ENCODE measurements at places on chromosomes 7 and 10. TPM values are rescaled to one million over a fixed set of nuclear protein-coding genes. Genes with fewer than 3 reads are reported as not detected.

Gene FAM25A
- total RNA-seq = 2.7 TPM

GRCh38 chr10:30420266-30420665 is 13.7 kb upstream of the MAP3K8 start:
- H3K4me3 ChIP-seq = no peak overlapping the region
- H3K4me1 ChIP-seq = peaks cover 16% of the 10 kb centered on the region
- no peak overlapping the region for H3K27ac ChIP-seq
- H3K36me3 ChIP-seq = no peaks in the 10 kb centered on the region
- no peak for DNase-seq

- H3K4me3 ChIP-seq = no peak overlapping the region
- no peak overlapping the region for H3K27ac ChIP-seq
- DNase-seq = no peak
Observed at GRCh38 chr7:25527665-25528170, 299.4 kb upstream of the NPVF start.

Gene MYOF
- total RNA-seq = 250 TPM

GRCh38 chr10:1048349-1048731 is 579 bp downstream of the IDI1 start:
- H3K4me1 ChIP-seq = peaks cover 16% of the 10 kb centered on the region
- H3K27ac ChIP-seq = peak overlapping the region; percentile 78
- no peak for DNase-seq
- peaks cover 2% of the 10 kb centered on the region for H3K36me3 ChIP-seq

Gene PDCD4
- 63.0 TPM for total RNA-seq

DNA sequence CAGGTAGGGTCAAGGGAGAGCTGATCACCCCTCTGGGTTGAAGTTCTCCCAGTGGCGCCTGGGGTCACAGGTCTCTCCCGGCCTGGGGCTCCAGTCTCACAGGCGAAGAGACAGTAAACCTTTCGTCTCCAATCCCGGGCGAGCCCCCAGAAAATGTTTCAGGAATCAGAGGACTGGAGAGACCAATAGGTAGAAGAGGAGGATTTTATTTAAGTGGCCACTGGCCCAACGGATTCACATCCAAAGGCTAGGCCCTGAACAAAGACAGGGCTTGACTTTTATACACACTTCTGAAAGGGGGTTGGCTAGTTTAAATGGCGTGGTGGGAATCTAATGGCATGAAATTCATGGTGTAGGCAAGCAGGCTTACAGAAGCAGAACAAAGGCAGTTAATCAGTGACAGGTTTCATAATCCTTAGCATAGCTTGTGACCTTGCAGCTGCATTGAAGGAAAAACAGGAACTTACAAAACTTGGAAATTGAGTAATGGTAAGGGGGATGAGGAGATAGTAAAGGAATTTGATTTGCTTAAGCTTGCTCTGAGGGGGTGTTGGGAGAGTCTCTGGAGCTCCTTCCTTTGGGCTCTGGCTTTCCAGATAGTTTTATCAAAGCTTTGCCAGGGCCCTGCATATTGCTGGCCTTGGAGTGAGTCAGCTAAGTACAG is 105.5 kb downstream of the TRIM24 start:
- peak; percentile 7 for DNase-seq
- H3K27me3 ChIP-seq = no peaks in the 10 kb centered on the region
- H3K27ac ChIP-seq = no peak overlapping the region
- no peaks in the 10 kb centered on the region for H3K4me1 ChIP-seq
- no peak overlapping the region for H3K4me3 ChIP-seq
- H3K36me3 ChIP-seq = no peaks in the 10 kb centered on the region

DNA sequence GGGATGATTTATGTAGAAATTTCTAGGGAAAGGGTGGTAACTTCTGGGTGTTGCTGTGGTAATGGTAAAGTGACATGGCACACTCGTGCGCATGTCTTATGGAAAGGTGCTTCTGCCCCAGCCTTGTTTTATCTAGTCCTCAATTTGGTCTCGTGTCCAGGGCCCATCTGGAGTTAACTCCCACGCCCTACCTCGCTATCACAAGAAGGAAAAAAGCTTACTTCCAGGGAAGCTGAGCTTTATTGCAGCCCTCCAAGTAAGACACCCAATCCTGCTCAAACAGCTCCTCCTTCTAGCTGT is 611.8 kb downstream of the TNS3 start:
- H3K4me3 ChIP-seq = no peak overlapping the region
- DNase-seq = no peak

- H3K27me3 ChIP-seq = no peaks in the 10 kb centered on the region
- DNase-seq = no peak
- H3K4me3 ChIP-seq = no peak overlapping the region
- peaks cover 9% of the 10 kb centered on the region for H3K4me1 ChIP-seq
- 0 out of 2 replicates have a peak, but pooled peaks cover 3% of the 10 kb centered on the region for H3K36me3 ChIP-seq
Observed at GRCh38 chr7:129471402-129471827, 30.9 kb upstream of the SMKR1 start.

GRCh38 chr10:9878383-9878782 is 1139.3 kb upstream of the CELF2 start:
- no peak overlapping the region for H3K4me3 ChIP-seq
- H3K27ac ChIP-seq = no peak overlapping the region
- H3K27me3 ChIP-seq = no peaks in the 10 kb centered on the region
- H3K4me1 ChIP-seq = no peaks in the 10 kb centered on the region
- no peak for DNase-seq

DNA sequence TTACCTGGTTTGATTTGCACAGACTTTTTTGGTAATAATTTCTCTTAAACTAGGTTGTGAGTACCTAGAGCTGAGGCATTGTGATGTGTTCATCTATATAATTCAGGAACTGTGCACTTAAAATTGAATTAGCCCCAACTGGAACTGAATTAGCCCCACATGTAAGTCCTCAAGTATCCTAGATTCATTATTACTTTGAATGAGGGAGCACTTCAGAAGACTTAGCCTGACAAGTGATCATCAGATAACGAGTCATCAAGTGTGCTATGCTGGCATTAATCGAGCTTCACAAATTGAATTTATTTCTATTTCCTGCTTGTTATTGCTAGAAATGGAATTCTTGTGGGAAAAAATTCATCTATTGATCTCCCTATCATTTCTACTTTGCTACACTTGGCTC is 323.4 kb upstream of the SEMA3D start:
- DNase-seq = no peak
- no peaks in the 10 kb centered on the region for H3K36me3 ChIP-seq
- H3K27me3 ChIP-seq = no peaks in the 10 kb centered on the region
- no peaks in the 10 kb centered on the region for H3K4me1 ChIP-seq
- H3K27ac ChIP-seq = no peak overlapping the region

- H3K27ac ChIP-seq = no peak overlapping the region
- no peak overlapping the region for H3K4me3 ChIP-seq
- peak; percentile 38 for DNase-seq
Observed at GRCh38 chr10:5442065-5442989, 30.0 kb downstream of the NET1 start.

DNA sequence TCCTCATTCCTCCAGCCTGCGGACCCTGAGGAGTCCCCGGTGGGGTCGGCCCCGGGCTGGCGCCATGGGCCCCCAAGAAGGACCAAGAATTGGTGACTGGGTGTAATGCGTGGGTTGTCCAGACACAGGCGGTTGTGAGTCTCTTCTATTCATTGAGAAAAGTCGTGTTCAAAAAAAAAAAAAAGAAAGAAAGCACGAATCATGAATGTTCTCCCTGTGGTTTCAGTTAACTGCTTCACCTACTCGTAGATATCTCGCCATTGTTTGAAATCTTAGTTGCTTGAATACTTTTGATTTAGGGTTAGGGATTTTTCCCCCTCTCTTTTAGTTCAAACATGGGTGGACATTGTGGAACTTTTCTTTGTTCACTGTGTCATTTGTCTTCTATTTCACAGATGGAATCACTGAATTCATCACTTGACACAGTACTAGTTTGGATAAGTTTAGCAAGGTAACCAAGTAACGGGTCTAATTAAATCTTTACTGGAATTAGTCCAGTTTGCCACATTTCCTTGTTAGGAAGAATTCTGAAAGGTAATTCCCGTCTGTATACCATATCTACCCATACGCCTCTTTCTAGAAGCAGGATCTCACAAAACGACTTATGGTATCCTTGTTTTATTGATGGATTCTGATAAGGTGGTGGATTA is 775 bp downstream of the STARD3NL start:
- peak overlapping the region; percentile 59 for H3K27ac ChIP-seq
- peak overlapping the region; percentile 74 for H3K4me3 ChIP-seq
- no peaks in the 10 kb centered on the region for H3K27me3 ChIP-seq
- no peak for DNase-seq
- H3K4me1 ChIP-seq = peaks cover 18% of the 10 kb centered on the region

DNA sequence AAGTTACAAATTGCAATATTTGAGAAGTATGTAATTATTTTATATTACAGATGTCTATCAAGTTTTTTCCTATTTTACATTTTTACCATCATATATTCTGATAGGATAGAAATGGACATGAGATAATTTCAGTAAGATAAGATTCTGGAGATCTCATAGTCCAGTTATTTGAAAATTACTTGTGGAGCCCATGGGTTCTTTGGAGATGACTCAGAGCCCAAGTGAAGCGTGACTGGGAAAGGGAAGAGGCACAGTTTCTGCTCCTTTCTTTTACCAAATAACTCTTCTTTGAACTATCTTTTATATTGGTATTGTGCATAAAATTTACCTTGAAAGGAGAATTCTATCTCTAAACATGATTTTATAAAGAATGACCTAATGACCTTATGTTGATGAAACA is 2.4 kb downstream of the CD36 start:
- DNase-seq = no peak
- H3K4me3 ChIP-seq = no peak overlapping the region
- no peak overlapping the region for H3K27ac ChIP-seq
- no peaks in the 10 kb centered on the region for H3K36me3 ChIP-seq
- no peaks in the 10 kb centered on the region for H3K4me1 ChIP-seq

Gene NANOS1
- 1.5 TPM for total RNA-seq

- H3K4me3 ChIP-seq = no peak overlapping the region
- no peak overlapping the region for H3K27ac ChIP-seq
- H3K36me3 ChIP-seq = no peaks in the 10 kb centered on the region
Observed at GRCh38 chr10:71432956-71433767, 36.4 kb downstream of the CDH23 start.

DNA sequence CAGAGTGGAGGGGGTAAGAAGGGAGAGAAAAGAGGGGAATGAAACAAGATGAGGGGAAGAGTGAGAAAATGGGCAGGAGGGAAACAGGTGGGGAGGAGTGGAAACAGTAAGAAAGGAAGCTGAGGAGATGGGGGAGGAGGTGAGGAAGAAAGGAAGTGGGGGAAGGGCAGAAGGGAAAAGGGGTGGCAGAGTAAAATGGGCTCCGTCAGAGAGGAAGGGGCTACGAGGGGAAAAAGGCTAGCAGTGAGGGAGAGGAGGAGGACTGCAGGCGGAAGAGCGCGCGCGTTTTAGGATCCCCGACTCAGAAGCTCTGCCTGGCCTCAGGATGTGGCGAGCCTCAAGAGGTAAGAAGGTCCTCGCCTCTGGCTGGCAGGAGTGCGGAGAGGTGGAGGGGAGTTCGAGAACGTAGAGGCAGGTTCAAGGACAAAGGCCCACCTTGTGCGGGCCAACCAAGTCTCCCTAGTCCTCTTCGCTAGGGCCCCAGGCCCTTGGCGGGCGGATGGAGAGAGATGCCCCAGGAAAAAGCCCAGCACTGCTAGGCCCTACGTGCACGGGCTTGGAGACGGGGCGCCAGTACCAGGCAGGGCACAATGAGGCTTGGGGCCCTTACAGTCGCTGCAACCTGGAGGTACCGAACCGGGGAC is 5.8 kb upstream of the NKX2-3 start:
- no peak overlapping the region for H3K27ac ChIP-seq
- H3K4me1 ChIP-seq = no peaks in the 10 kb centered on the region
- no peak overlapping the region for H3K4me3 ChIP-seq

- H3K27ac ChIP-seq = no peak overlapping the region
- DNase-seq = no peak
- H3K4me3 ChIP-seq = no peak overlapping the region
- H3K36me3 ChIP-seq = no peaks in the 10 kb centered on the region
- no peaks in the 10 kb centered on the region for H3K27me3 ChIP-seq
Observed at GRCh38 chr10:620417-620816, 69.1 kb downstream of the DIP2C start.

- H3K4me3 ChIP-seq = no peak overlapping the region
- no peak for DNase-seq
- no peak overlapping the region for H3K27ac ChIP-seq
- H3K36me3 ChIP-seq = no peaks in the 10 kb centered on the region
Observed at GRCh38 chr10:94251568-94251967, 111.2 kb downstream of the NOC3L start.

Gene TMEM130
- not detected for total RNA-seq

- peaks cover 63% of the 10 kb centered on the region for H3K36me3 ChIP-seq
- no peaks in the 10 kb centered on the region for H3K27me3 ChIP-seq
- H3K27ac ChIP-seq = no peak overlapping the region
- H3K4me1 ChIP-seq = no peaks in the 10 kb centered on the region
- DNase-seq = no peak
Observed at GRCh38 chr10:14906765-14907164, 28.1 kb downstream of the SUV39H2 start.

Gene SLC18A3
- total RNA-seq = not detected

Gene CROT
- total RNA-seq = 0.07 TPM

GRCh38 chr7:37385787-37386186 is 62.9 kb downstream of the ELMO1 start:
- no peak overlapping the region for H3K27ac ChIP-seq
- H3K27me3 ChIP-seq = peaks cover 10% of the 10 kb centered on the region
- H3K36me3 ChIP-seq = no peaks in the 10 kb centered on the region
- no peak for DNase-seq

- no peaks in the 10 kb centered on the region for H3K36me3 ChIP-seq
- H3K27ac ChIP-seq = no peak overlapping the region
- DNase-seq = peak; percentile 63
- no peak overlapping the region for H3K4me3 ChIP-seq
- peaks cover 21% of the 10 kb centered on the region for H3K4me1 ChIP-seq
Observed at GRCh38 chr10:77592946-77593636, 44.5 kb downstream of the KCNMA1 start.

Gene LRRTM3
- not detected for total RNA-seq

DNA sequence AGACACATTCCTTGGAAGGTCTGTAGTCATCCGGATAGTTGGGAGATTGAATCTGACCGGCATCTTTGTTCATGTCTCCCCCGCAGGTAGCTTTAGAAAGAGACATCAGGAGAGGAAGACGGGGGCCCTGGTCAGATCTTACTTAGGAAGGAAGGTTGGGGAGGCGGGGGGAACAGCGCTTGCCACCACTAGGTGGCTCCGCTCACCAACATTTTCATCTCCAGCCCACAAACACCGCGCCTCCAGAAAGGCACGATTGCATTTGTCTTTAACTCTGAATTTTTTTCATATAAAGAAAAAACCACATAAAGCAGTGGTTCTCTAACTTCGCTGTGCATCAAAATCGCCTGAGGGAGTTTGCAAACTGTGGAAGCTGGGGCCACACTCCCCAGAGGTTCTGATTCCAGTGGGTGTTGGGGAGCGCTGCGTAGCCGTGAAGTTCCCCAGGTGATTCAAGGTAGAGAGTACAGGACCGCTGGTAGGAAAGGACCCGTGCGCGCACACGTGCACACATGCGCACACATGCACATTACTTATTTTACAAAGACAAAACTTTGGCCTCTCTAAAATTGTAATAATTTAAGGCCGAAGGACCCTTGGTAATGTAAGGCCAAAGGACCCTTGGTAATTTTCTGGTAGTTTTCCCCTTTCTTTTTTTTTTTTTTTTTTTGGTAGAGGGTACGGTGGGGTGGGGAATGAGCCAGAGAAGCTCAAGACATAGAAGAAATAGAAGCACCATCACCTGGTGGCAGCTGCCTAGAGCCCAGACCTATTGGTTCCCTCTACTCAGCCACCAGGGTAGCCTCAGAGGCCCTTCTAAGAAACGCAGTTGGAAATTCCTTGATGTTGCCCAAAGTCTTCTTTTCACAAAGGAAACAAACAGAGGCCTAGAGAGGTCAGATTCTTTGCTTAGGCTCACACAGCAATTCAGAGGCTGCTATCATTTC is 37.4 kb upstream of the OPALIN start:
- H3K27me3 ChIP-seq = peaks cover 26% of the 10 kb centered on the region
- no peak overlapping the region for H3K4me3 ChIP-seq
- peak; percentile 21 for DNase-seq
- no peak overlapping the region for H3K27ac ChIP-seq
